ENCODE measurements at places on chromosomes 16 and 17.

GRCh38 chr16:57966986-57967385, 3.9 kb downstream of the CNGB1 start:
- peak; percentile 15 for DNase-seq

DNA sequence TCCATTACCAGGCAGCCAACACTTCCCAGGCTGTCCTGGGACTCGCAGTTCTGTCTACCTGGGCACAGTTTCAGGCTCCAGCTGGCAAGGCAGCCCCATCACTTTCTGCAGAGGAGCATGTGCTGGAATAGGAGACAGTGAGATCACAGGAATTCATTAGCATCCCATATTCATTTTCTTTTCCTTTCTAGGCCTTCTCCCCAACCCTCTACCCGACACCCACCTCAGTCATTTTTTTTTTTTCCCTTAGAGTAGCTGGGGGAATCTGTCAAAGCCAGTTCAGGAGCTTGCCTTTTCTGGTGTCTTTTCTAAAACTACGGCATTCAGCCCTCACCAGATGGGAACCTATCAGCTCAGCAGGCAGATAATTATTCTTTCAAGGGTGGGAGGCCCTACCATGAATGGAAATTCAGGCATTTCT, 42.4 kb upstream of the FBXO47 start:
- no peak for DNase-seq

- DNase-seq = no peak
These were observed 34.7 kb upstream of the ABCA6 start for GRCh38 chr17:69176457-69176795.

- DNase-seq = no peak
These were observed at the start of gene SOST for GRCh38 chr17:43758497-43759174. TSS of gene SOST (minus strand) at chr17:43758791. CDS start at chr17:43758741, 50 bp downstream.

DNA sequence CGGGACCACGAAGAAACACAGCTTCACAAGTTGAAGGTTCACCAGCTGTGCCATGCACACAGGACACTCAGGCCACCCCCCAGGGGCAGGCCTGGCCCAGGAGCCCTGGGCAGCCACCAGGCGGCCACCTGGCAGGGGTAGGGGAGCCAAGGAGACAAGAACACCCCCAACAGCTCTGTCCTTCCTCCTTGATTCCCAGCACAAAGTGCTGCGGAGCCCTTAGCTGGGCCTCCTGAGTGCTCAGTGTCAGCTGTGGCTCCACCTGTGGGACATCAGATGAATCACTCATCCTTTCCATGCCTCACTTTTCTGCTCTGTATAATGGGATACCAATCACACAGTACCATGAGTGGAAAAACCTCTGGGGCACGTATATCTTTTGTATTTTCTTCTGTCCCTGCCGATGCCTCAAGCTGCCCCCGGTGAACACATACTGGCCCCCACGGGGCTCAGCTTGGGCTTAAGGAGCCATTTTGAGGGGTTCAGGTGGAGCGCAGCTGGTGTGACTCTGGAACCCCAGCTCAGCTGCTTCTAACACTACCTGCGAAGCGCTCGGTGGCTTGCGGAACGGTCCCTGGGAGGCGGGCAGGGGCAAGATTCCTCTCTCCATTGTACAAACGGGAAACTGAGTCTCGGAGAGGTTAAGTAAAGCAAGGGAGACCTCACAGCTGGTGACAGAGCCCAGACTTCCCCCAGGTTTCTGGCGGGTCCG, 12.0 kb downstream of the GALK1 start:
- DNase-seq = no peak
